Fibroblast of lung (primary cell): ENCODE measurements at places on chromosomes 3 and 15. TPM values are rescaled to one million over a fixed set of nuclear protein-coding genes. Genes with fewer than 3 reads are reported as not detected.

DNA sequence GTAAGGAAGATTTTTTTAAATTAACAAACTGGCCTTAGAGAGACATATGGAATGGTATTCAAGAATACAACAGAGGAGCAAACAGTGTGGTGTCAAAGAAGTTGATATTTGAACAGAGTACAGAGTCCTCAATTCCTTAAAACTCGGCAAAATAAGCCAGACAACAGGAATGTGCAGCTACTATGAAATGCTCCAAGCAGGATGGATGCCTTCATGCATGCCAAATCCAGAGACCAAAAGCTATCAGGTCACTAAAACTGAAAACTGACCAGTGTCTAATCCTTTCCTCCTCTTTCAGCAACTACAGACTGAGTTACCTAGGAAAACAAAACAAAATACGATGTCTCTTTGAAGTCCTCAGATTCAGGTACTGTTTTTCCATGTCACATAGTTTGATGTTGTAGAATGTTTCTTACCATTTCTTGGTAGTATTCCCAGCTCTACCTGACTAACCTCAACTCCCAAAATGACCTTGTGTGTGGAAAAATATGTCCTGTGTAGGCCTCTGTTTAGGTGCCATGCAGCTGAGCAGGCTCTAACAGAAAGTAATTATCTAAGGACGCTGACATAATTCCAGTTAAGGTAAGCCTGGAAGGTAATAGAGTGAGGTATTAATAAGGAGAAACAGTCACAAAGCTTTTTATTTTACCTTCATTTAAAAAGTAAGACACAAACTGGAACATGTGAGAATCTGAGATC lies 46.9 kb downstream of the TBL1XR1 start:
- no peak overlapping the region for H3K4me3 ChIP-seq
- no peaks in the 10 kb centered on the region for H3K36me3 ChIP-seq
- H3K27me3 ChIP-seq = no peaks in the 10 kb centered on the region

- H3K4me3 ChIP-seq = no peak overlapping the region
- H3K27me3 ChIP-seq = no peaks in the 10 kb centered on the region
- no peak overlapping the region for H3K27ac ChIP-seq
Measured at GRCh38 chr3:41405466-41405865, 206.2 kb downstream of the CTNNB1 start.

GRCh38 chr3:152331018-152331541 lies 62.4 kb downstream of the MBNL1 start:
- H3K36me3 ChIP-seq = no peaks in the 10 kb centered on the region
- peaks cover 7% of the 10 kb centered on the region for H3K4me1 ChIP-seq
- DNase-seq = peak; percentile 93
- peak overlapping the region; percentile 53 for H3K27ac ChIP-seq
- no peak overlapping the region for H3K4me3 ChIP-seq

- H3K4me3 ChIP-seq = no peak overlapping the region
- DNase-seq = no peak
Measured at GRCh38 chr3:4517643-4518311, 24.6 kb downstream of the ITPR1 start.

- H3K36me3 ChIP-seq = no peaks in the 10 kb centered on the region
- no peaks in the 10 kb centered on the region for H3K4me1 ChIP-seq
- H3K27ac ChIP-seq = no peak overlapping the region
- H3K27me3 ChIP-seq = no peaks in the 10 kb centered on the region
- no peak overlapping the region for H3K4me3 ChIP-seq
Measured at GRCh38 chr3:179962629-179963387, 73.9 kb downstream of the PEX5L start.

CADPS gene
- total RNA-seq = 33.1 and 63.1 TPM in 2 replicates
